ENCODE measurements at places on chromosomes 12 and 14.

DNA sequence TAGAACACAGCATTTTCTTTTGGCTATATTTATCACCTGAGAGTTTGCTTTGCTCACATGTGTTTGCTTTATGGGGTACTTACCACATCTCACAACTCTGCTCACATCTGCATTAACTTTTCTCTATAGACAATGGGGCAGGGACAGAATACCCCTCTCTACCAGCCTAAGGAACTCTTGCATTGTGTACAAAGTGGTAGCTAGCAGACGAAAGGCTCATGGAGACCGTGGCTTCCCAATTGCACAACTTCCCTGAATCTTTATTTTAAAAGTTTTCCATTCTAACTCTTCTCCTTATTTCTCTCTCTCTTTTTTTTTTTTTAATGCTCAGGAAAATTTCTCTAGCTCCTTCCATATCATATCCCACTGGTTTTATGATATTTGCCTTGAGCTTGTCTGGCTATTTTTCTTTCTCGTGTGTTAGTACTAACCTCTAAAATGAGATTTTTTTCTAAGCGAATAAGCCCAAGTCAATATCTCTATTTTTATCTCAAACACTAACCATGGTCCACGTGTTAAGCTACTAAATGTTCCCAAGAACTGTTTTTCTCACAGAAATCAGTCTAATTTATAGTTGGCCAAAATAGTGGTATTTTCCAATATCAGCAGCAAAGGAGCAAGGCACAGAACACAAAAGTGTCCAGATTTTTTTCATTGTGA lies 155.2 kb downstream of the STXBP6 start:
- no peak for DNase-seq

DNA sequence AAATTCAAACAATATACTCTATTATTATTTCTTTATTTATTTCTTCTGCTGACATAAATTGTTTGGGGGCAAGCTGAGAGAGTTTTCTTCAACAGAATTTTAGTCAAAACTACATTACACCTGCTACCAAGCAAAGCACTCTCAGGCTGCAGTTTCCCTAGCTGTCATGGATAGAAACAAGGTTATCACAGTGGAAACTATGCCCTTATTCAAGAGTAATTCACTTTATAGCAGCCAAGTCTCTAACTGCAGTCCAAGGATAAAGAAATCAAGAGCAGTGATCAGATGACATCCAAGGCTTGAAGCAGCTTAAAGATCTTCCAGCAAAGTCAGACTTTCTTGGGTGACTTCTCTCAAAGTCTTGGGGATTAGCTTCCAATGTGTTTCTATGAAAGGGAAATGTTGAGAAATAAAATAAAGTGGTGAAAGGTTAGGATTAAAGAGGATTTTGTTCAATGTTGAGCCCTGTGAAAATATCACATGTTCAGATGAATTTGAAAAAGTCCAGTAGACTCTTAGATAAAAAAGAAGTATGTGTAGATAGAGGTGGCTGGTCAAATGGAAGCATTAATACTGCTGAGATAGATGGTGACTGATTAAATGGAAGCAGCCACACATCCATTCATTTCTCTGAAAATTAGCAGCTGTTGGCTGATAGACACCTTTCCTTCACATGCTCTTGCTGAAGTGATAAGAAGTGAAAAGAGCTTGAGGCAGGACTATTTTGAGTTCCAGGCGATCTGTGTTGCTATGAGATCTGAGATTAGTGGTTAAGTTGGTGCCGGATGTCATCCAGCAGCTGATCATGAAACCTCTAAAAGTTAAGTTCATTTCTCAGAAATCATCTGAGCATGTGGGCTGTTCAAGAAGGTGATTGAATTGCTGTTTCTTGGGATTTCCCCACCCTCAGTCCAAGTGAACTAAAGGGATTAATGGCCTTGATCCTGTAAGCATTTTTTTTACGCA lies 257.8 kb upstream of the BTG1 start:
- peak; percentile 91 for DNase-seq

DNA sequence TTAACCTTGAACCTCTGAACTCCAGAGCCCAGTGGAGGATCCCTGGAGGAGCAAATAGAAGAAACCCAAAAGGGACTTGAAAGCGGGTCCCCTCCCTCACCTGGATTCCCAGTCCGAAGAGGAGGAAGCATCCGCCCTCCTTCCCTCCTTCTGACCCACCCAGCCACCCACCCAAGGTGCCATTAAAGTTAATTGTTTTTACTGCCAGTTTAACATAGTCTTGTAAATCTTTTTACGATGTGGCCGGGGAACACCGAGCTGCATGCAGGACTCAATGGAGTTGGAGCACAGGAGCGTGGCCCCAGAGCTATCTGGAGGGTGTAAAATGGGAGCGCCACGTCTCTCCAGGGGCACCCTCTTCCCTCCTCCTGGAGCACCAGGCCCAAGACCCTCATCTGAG lies 49.9 kb upstream of the TBX3 start:
- no peak for DNase-seq

DNA sequence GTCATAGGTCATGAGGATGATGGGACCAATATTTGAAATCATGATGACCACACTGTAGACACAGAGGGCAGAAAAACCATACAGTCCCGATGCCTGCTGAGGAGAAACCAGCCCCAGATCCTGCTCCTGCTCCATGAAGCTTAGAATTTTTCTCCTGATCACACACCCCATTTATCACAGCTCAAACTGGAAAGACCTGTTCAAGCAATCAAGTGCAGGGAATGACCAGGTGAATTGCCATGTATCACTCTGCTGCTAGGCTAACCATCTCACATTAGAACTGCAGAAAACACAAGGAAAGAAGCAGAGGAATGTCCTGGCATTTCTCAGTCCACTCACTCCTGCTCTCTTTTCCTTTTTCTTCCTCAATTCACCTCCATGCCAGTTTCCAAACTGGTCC lies 18.1 kb downstream of the MANSC1 start:
- DNase-seq: no peak

GRCh38 chr14:65159281-65160062 lies 57.2 kb upstream of the MAX start:
- DNase-seq: no peak
